HCT116 (cell line): ENCODE measurements at places on chromosomes 3 and 15. TPM values are rescaled to one million over a fixed set of nuclear protein-coding genes. Genes with fewer than 3 reads are reported as not detected.

The FMN1 gene
- 0.39 TPM for total RNA-seq

The PYGO1 gene
- total RNA-seq, result 0.34 TPM

The PROS1 gene
- 9.6 TPM for total RNA-seq

The GOLGA6L9 gene
- 4.3 TPM for total RNA-seq

The MME gene
- total RNA-seq, result 0.34 TPM

The TMOD2 gene
- total RNA-seq, result 5.7 TPM

The FAM43A gene
- total RNA-seq, result 6.8 TPM

The NOX5 gene
- 0.91 TPM for total RNA-seq

The CSPG4 gene
- total RNA-seq, result 18.1 TPM

- DNase-seq, result no peak
These were observed 34.3 kb upstream of the CMC1 start for GRCh38 chr3:28207000-28207733.

DNA sequence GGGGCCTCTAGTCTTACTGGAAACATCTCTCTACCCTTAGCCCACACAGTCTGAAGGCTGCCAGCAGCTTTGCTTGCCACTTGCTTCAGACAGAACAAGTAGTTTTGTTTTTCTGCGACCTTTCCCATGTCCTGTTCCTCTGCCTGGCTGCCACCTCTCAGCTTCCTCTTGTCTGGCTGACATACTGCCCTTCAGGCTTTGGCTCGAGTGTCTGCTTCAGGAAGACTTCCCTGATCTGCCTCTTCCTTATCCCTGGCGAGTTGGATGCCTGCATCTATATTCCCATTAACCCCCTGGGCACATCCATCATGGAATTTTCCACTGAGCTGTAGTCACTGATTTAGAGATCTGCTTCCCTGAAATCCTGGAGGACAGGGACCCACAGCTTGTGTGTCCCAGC is 25.1 kb upstream of the CPNE9 start:
- no peak for DNase-seq

DNA sequence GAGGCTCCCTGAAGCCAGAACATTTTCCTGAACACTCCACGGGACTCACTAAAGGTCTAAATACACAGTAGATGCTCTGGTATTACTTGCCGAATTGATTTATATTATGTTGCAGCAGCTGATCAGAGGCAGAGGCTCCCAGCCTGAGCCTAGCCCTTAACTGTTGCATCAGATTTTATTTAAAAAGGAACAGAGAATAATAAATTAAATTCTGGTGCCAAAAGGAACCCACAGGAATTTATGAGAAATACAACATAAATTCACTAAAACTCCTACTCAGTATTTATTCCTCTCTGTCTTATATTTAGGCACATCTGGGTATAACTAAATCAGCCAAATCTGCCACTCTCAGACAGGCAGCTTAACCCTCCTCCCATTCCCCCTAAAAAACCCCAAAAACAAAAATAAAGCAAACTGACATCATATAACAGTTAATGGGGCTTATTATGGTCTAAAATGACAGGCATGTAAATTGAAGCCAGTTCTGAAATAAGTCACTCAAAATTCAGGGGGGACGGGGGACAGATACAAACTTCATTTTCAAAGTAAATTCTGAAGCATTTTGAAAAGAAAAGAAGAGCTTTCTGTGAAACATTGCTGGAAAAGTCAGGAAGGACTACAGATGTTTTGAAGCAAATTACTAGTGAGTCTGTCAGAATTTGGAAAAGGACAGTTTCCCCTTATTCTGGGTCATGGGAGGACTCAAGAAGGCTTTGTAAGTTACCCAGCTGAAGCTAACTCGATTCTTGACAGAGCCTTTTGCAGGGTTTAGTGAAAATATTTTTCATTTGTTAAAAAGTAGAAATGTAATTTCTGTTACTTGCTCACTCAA is 53.8 kb upstream of the CORO2B start:
- no peak for DNase-seq

- no peak for DNase-seq
These were observed 7.1 kb upstream of the LXN start for GRCh38 chr3:158679547-158680000.

GRCh38 chr15:87764461-87765240 is 491.9 kb downstream of the NTRK3 start:
- DNase-seq, result no peak

DNA sequence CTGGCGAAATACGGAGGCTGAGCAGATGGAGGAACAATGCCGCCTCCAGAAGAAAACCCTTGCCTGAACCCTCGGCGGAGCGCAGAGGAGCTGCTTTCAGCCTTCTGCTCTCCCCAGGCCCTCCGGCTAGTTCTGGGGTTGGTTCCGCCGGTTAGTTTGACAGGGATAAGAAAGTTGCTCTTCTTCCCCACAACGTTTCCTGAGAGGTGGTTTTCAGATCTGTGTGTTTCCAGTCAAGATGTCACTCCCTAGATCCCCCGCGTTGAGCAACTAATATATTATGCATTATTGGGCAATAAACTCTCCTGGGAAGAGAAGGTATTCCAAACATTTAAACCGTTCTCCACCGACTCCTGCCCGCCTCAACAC is 551 bp downstream of the NLGN1 start:
- no peak for DNase-seq

GRCh38 chr3:46380471-46381221 is 9.9 kb downstream of the CCR5 start:
- DNase-seq, result no peak

DNA sequence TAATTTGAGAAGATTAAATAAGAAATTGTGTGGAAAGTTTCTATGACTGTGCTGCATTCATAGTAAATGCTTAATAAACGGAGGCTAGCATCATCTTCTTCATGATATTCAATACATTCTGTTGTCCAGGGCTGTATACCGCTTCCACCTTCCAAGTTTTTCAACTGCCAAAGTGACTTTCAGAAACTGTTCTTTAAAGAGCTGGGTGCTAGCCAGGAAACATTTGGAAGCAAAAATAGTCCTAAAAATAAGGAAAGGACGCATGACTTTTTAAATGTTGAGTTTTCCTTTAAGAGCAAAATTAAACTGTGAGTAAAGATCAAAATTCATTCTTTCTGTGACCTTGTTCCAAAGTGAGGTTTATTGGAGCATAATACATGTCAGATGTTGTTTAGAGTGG is 9.4 kb upstream of the ERC2 start:
- DNase-seq, result no peak

DNA sequence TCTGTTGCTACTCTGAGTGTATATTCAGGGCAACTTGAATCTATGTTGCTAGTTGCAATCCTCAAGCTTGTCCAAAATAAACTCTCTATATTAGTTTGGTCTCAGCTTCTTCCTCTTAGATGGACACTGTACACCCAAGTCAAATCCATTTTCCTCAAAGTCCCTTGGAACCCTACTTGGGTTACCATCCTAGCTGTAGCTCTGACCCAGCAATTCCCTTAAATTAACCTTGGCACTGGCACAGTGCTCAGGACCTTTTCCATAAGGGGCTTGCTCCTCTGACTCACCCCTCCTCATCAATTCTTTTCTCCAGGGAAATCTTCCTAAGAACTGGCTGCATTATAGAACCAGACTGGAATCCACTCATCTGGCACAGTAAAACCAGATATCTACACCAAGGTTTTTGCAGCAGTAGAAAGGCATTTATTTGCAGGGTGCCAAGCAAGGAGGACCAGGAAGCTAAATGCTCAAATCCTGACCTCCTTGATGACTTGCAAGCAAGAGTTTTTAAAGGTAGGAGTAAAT is 44.9 kb upstream of the B3GALNT1 start:
- no peak for DNase-seq

- no peak for DNase-seq
These were observed 19.9 kb downstream of the IGSF10 start for GRCh38 chr3:151440940-151441339.

GRCh38 chr3:16359331-16359730 is 94.3 kb downstream of the OXNAD1 start:
- DNase-seq, result no peak

- DNase-seq, result no peak
These were observed 73.8 kb downstream of the MINAR1 start for GRCh38 chr15:79505956-79506355.

GRCh38 chr3:145936971-145937370 is 224.0 kb downstream of the PLOD2 start:
- DNase-seq, result no peak

GRCh38 chr3:186305286-186305685 is 56.7 kb downstream of the DGKG start:
- no peak for DNase-seq
